CMK (cell line): ENCODE measurements at places on chromosomes 2 and 18.

DNA sequence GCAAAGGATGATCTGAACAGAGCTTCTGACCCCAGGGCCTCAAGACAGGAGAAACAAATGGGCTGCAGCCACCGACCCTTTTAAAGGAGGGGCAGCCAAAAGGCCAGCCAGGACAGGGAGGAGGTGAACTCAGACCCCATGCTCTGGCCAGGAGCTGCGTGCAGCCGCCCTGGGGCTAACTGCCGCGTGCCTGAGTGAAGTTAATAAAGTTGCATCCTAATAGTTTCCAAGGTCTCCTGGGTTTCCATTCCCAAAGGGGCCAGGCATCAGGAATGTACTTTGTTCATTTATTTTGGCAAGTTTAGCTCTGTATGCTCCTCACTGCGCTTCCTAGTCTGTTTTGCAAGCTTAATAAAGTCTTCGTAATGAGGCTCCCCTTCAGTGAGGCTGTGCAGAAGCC lies 60.7 kb downstream of the EN1 start:
- DNase-seq: no peak

DNA sequence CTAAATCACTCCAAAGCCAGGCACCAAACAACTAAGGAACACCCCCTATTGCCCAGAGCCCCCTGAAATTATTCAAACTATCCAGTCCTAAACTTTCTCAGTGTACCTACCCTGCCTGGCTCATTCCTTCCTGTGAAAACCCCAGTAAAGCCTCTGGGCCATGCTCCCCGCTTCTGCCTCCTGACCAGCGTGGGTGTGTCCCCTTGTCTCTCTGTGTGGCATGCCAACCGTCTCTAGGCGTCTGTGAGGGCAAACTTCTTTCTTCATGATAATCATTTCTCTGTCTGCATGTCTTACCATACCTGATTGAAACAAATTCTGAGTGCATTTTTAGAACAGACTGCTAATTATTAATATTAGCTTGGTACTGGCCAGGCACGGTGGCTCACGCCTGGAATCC lies 109.0 kb upstream of the MSH2 start:
- no peak for DNase-seq

- no peak for DNase-seq
Observed at GRCh38 chr18:59748628-59749360, 51.6 kb upstream of the CCBE1 start.

DNA sequence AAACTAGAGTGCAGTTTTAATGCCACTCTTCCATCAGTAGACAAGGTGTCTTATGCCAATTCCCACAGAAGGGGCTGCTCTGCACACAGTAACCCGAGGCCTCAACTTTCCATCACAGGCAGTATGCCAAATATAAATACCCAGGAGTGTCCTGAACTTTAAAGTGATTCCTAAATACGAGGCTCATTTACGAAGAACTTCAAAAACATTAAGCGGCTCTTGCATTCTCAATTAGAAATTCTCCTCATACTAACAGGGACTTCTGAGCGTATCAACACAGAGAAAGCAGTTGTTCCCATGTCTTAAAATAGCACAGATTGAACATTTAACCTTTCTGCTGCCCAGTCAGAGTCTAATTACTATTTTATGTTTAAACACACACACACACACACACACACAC lies 638.6 kb downstream of the ERBB4 start:
- no peak for DNase-seq

DNA sequence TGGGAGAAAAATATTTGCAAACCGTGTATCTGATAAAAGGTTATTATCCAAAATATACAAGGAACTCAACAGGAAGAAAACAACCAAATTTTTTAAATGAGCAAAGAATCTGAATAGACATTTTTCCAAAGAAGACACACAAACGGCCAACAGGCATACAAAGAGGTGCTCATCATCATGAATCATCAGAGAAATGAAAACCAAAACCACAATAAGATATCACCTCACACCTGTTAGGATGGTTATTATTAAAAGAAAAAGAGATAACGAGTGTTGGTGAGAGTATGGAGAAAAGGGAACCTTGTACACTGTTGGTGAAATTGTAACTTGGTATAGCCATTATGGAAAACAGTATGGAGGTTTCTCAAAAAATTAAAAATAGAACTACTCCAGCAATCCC lies 463.3 kb downstream of the IRS1 start:
- DNase-seq: no peak

DNA sequence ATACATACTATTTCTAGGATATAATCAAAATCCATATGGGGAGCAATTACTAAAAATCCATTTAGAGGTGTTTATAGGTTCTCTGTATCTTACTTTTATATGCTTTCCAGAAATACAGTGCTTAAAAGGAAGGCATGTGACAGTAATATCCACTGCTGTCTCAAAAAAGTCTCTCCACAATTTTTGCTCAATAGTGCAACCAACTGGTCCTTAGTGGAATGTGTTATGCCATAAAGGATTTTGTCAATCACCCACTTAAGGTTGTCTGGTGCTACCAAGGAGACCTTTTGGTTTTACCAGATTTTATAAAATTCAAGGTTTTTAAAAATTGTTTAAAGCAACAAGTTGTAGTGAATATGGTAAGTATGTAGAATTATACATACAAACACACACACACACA lies 328.5 kb upstream of the DSEL start:
- DNase-seq: no peak
